SK-MEL-5 (cell line): ENCODE measurements at places on chromosomes 4 and X. TPM values are rescaled to one million over a fixed set of nuclear protein-coding genes. Genes with fewer than 3 reads are reported as not detected.

Gene TRIM75
- total RNA-seq, result not detected in 2 replicates

Gene STPG2
- 0.13 TPM in 1 of 2 replicates, not detected in the other for total RNA-seq

Gene POU3F4
- total RNA-seq, result not detected in 2 replicates

Gene NXF2B
- 0.13 and 0.16 TPM in 2 replicates for total RNA-seq

Gene USP17L11
- not detected in 2 replicates for total RNA-seq
